ELF-1 (cell line): ENCODE measurements at places on chromosomes 11 and 22.

DNA sequence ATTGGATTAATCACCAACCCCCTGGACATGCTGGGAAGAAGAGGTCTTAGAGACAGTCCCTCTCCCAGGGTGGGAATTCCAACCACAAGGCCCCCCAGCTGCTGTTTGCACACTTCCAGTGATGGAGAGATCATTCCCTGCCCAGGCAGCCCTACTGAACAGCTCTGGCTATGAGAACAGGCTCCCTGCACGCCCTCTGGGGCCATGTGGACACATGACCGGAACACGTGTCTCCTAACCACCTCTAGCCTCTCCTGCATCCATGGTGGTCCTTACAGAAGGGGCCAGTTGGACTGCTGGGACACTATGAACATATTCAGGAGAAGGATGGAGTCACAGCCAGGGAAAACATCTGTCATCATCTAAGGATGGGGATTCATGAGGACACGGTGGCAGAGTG is 196.2 kb downstream of the MN1 start:
- DNase-seq, result no peak

GRCh38 chr11:69058511-69059270 is 10.0 kb downstream of the TPCN2 start:
- no peak for DNase-seq

DNA sequence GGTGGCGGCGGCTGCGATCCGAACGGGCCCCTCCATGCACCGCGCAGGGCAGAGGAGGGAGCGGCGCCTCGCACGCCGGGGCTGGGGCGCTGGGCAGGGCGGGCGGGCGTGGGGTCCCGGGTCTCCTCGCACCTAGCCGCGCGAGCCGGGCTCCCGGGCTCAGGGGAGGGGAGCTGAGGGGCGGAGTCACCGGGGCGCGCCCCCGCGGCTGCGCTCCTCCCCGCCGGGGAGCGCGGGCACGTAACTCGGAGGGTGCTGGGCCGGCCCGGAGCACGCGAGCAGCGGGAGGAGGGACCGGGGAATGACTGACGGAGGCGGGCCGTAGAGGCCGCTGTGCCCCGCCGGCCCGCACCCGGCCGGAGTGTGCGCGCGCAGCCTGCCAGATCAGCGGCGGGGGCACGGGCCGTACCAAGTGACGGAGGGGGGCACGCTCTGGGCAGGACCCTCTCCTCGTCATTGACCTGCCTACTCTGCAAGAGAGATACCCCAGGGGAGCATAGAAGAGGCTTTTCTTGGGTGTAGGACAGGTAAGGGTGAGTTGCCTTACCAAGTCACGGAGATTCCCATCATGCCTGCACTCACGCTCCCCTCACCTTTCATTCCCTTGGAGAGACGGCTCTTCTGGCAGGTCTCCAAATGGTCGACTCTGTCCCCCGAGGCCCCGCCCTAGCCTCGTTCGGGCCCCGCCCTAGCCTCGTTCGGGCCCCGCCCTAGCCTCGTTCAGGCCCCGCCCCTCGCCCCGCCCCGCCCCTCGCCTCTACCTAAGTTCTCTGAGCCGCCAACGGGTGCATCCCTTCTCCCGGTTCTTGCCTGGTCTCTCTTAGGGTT is at the start of gene CDON:
CDON (minus strand) TSS at position 188 of the 828 bp plus-strand sequence. CDS start 39,390 bp downstream, outside the sequence.
- DNase-seq, result peak; percentile 97

DNA sequence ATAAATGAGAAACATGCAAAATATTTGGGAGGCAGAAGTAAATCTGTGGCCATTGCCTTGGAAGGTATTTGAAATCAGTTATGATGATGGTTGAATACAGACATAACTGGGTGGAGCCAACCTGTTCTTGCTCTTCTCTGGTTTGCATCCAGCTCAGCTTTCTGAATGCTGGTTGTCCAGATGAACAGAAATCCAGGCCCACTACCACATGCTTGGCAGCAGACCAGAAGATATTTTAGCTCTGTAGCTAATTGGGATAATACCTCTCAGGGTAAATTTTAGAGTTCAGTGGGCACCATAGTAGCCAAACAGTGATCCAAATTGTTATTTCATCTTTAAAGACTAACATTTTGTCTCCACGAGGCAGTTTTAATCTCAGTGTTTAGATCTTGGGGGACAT is 308.3 kb downstream of the RAB38 start:
- no peak for DNase-seq

DNA sequence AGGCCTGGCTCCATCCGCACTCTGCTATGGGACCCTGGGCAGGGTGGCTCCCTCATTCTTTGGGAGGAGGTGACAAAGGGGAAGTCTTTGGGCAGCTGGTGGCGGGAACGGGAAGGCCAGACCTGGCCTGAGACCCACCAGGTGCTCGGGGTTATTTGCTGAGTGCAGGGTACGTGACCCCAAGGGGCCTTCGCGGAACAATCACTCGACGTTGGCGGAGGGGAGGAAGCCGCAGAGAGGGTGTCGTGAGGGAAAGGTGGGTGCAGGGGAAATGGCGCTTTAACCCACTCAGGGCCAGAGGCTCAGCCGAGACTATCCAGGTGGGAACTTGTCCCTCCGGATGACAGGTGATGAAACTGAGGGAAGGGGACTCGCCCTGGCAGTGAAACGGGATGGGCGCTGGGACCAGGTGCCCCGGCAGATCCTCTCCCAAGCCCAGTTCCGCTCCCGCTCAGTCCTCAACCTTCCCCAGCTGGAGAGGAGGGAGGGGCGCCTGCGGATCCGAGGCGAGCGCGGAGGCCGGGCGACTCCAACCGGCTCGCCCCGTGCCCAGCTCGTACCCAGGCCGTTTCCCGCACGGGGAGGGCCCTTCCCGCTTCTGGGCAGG is 911 bp downstream of the A4GALT start:
- DNase-seq, result peak; percentile 32

DNA sequence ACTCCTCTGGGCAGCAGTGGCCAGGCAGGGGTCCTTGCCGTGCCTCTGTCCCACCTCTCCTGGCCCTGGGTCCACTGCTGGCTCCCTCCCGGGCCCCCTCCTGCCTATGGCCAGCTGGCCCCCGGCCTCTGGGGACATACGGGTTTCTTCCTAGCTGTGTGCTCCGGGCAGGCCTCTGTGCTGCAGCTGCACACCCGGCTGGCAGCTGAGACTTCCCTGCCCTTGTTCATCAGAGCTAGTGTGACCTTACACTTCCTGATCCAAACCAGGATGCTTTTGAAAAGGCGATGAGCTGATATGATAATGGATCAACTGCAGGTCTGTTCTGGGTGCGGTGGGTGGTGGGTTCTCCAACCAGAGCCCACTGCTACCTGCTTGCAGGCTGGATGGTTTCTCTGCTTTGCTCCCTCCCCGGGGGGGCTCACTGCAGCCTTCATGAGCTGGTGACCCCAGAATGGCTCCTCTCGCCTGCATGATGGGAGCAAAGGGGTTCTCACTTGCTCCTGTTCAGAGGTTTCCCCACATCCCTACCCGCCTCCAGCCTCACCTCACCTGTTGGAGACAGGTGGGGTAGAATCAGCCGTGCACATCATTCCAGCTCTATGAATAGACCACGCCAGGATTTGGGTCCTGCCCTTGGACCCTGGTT is 13.3 kb downstream of the B3GAT1 start:
- DNase-seq, result no peak

DNA sequence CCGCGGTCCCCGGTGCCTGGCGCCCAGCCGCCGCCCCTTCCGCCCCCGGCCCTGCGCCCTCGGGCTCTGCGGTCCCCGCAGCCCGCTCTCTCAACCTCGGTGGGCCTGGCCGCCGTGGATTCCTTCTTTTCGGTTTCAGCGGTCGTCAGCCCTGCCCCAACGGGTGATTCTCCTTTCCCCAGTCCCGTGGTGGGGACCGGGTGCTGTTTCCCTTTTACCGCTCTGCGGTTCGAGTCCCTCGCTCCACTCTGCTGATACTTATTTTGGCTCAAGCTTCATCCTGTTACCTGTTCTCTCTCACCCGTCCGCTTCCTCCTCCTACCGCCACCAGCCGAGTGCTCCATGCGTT is 494 bp downstream of the ZDHHC5 start:
- no peak for DNase-seq

GRCh38 chr11:90700789-90701439 is 478.1 kb upstream of the CHORDC1 start:
- no peak for DNase-seq

GRCh38 chr11:34151166-34151565 is 45.7 kb downstream of the NAT10 start:
- no peak for DNase-seq

DNA sequence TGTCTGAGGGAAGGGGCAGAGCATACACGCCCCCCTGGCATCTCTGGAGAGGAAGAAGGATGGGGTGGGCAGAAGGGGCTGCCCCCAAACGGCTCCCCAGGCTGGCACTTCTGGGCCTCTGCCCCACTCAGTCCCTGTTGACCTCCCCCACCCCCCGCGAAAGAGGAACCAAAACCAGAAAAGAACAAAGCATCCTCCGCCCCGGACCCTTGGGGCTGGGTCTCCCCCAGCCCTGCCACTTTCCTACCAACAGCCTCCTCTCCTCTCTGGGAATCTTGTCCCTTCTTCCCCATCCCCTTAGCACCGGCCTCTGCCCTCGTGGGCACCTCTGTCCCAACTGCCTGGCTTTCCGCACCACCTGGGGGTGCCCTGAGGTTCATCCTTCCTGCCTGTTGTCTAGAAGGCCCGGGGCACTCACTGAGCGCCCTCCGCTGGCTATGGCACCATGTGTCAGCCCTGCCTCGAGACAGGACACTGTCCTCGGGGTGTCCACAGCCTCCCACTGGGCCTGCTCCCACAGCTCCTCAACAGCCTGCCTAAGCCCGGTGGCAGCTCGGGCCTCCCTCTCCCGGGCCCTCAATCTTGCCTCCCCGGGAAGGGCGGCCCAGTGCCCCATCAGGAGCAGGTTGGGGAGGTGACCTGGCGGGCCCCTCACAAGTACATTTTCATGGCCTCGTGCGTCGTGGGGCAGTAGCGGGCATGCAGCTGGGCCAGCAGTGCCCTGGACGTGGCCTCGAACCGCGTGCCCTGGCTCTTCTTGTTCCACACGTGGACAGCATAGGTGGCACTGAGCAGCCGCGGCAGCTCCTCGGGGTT is 28.2 kb downstream of the A4GALT start:
- DNase-seq, result no peak

GRCh38 chr22:47407461-47408025 is 645.1 kb downstream of the TBC1D22A start:
- DNase-seq, result no peak

- peak; percentile 68 for DNase-seq
These were observed 12.4 kb upstream of the DAGLA start for GRCh38 chr11:61667684-61668305.
